ENCODE measurements at places on chromosomes 12 and 14. TPM values are rescaled to one million over a fixed set of nuclear protein-coding genes. Genes with fewer than 3 reads are reported as not detected.

DNA sequence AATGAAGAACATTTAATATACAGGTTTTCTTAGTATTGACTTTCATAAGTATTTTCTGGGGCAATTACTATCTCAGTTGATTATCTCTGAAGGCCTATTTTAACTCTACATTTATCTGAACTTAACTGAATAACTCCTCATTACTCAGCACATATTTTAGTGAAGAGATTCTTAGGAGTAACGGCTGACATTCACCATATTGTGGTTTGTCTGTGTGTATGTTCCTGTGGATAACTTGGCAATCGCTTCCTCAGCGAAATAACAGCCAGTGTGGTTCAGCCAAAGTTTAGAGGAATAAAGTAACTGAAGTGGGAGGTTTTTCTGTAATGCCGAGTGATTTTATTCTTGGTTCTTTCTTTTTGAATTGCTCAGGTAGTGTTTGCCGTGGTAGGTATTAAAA is 168.0 kb downstream of the RAD51B start:
- H3K36me3 ChIP-seq, result peaks cover 14% of the 10 kb centered on the region
- no peaks in the 10 kb centered on the region for H3K27me3 ChIP-seq
- no peak overlapping the region for H3K4me3 ChIP-seq

GRCh38 chr14:56559182-56559581 is 20.4 kb upstream of the TMEM260 start:
- H3K4me1 ChIP-seq, result no peaks in the 10 kb centered on the region
- H3K27me3 ChIP-seq, result peaks cover 14% of the 10 kb centered on the region
- no peak overlapping the region for H3K27ac ChIP-seq
- no peaks in the 10 kb centered on the region for H3K36me3 ChIP-seq

DNA sequence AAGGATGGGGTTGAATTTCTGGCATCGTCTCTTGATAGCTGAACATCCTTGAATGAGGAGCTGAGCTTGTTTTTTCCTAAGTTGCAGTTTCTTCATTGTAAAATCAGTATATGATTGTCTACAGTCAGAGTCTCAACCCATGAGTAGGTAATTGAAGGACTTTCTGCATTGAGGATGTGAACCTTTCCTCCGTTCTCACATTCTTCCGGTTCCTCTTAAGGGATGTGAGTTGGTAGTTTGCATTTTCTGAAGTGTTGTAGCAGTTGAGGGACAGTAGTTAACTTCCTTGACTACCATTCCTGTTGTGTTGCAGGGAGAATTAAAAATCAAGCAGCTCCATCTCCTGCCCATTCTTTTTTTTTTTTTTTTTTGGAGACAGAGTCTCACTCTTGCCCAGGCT is 19.1 kb downstream of the TPCN1 start:
- no peak for DNase-seq
- H3K4me3 ChIP-seq, result peak overlapping the region; percentile 61
- H3K27me3 ChIP-seq, result no peaks in the 10 kb centered on the region
- H3K36me3 ChIP-seq, result peaks cover 18% of the 10 kb centered on the region
- peaks cover 40% of the 10 kb centered on the region for H3K4me1 ChIP-seq

GRCh38 chr14:20493634-20494033 is 11.7 kb upstream of the RNASE10 start:
- H3K4me1 ChIP-seq, result peaks cover 12% of the 10 kb centered on the region
- H3K27ac ChIP-seq, result peak overlapping the region; percentile 96
- H3K36me3 ChIP-seq, result no peaks in the 10 kb centered on the region
- peak overlapping the region; percentile 79 for H3K4me3 ChIP-seq

- DNase-seq, result no peak
- peaks cover 6% of the 10 kb centered on the region for H3K36me3 ChIP-seq
- no peak overlapping the region for H3K27ac ChIP-seq
- H3K27me3 ChIP-seq, result peaks cover 95% of the 10 kb centered on the region
- H3K4me3 ChIP-seq, result no peak overlapping the region
These were observed 9.4 kb downstream of the KCNA1 start for GRCh38 chr12:4918950-4919660.

The SLC10A1 gene
- not detected for total RNA-seq

The PTPRB gene
- total RNA-seq, result 1.2 TPM

The CFAP54 gene
- total RNA-seq, result 0.93 TPM

The IGFBP6 gene
- 25.1 TPM for total RNA-seq

The PPP1R36 gene
- 0.57 TPM for total RNA-seq

The NIN gene
- 40.5 TPM for total RNA-seq

The TMPRSS12 gene
- 0.45 TPM for total RNA-seq
